ENCODE measurements at places on chromosomes 2 and 18. TPM values are rescaled to one million over a fixed set of nuclear protein-coding genes. Genes with fewer than 3 reads are reported as not detected.

DNA sequence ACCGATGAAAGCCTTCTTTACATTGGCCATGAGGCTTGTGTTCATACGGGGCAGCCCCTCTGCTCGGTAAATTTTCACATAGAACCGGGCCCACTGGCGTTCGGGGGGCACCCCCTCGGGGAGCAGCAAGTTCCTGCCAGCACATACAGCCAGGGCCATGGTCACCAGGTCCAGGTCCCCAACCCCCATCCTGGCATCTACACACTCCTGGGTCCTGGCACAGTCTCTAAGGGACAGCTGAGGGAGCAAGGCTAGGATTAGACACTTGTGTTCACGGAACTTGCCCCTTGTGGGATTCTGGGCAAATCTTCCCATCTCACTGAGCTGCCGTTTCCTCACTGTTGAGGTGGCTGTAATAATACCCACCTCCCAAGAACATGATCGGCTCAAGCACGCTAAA, 5.6 kb upstream of the OTOF start:
- DNase-seq: no peak

DNA sequence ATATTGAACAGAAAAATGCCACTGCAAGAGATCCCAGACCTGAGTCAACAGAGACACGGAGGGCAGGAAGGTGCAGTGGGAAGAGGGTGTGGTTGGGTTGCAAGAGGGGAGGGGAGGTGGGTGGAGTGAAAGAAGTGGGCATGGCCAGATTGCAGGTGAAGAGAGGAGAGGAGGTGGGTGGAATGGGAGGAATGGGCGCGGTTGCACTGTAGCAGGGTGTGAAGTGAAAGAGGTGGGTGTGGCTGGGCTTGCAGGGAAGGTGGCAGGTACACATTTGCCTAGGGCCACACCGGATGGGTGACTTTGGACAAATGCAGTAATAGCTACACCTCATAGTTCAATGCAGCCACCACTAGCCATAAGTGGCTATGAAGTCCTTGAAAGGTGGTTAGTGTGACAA, 71.1 kb downstream of the DOCK10 start:
- no peak for DNase-seq

- no peak for DNase-seq
Observed at GRCh38 chr18:30775629-30776028, 266.9 kb downstream of the DSC3 start.

DNA sequence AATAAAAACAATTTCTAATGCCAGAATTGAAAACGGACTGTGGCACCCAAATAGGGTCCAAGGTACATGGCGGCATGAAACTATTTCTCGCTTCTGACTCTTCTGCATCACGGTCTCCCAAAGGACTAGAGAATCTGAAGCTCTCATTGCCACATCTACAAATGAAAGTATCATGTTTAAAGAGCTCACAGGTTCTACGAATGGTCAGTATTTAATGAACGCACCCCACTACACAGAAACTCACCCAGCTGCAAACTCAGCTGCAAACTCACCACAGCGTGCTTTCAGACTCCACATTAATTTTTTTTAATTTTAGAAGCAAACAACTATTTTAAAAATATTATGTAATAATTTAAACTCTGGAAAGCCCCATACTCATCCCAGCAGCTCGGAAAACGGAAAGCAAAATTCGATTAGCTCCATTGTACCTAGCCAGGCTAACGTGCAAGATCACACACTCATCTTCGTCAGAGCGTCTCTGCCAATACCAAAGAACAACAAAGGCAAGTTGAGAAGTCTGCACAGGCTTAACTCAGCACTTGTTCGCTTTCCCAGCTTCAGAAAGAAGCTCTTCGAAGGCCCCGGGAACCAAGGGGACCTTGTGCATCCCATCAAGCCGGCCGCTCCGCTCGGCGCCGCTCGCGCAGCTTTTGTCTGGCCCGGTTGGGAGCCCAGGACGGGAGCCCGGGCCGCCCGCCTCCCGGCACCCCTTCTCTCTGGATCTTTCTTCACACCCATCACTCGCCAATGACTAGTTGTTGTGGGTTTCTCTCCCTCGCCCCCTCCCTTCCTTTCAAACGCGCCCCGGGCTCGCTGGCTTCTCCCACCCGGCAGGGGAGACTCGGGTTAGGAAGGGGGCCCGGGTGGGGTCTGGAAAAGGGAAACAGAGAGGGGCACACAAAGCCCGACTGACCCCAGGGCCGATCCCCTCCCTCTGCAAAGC, 785 bp downstream of the CLASP1 start:
- no peak for DNase-seq

- DNase-seq: no peak
Observed at GRCh38 chr2:61371027-61371426, 99.9 kb downstream of the USP34 start.

DNA sequence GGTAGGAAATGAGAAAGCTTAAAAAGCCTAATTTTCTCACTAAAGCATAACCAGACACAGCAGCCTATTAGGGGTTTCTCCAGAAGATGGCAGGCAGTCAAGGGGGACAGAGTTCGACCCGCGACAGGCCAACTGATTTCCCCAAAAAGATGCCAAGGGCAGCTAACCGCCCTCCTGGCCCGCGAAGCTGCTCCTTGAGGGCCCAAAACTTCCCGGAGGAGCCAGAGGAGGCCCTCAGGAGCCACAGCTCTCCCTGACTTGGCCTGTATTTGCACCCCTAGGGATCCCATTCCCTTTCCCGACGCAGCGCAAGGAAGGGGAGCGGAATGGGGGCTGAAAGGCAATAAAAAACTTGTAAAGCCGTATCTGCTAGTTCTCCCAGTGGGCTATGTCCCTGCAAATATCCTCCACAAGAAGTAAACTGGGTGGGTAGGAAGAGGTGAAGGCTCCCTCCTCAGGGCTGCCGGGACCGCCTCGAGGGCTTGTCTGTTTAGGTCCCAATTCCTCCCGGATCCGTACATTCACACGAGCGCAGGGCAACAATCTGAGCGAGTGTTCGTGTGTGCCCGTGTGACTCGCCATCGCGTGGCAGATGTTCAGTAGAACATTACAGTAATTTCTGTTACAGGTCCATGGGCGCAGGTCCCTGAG, 756 bp upstream of the NAGK start:
- DNase-seq: peak; percentile 85

DNA sequence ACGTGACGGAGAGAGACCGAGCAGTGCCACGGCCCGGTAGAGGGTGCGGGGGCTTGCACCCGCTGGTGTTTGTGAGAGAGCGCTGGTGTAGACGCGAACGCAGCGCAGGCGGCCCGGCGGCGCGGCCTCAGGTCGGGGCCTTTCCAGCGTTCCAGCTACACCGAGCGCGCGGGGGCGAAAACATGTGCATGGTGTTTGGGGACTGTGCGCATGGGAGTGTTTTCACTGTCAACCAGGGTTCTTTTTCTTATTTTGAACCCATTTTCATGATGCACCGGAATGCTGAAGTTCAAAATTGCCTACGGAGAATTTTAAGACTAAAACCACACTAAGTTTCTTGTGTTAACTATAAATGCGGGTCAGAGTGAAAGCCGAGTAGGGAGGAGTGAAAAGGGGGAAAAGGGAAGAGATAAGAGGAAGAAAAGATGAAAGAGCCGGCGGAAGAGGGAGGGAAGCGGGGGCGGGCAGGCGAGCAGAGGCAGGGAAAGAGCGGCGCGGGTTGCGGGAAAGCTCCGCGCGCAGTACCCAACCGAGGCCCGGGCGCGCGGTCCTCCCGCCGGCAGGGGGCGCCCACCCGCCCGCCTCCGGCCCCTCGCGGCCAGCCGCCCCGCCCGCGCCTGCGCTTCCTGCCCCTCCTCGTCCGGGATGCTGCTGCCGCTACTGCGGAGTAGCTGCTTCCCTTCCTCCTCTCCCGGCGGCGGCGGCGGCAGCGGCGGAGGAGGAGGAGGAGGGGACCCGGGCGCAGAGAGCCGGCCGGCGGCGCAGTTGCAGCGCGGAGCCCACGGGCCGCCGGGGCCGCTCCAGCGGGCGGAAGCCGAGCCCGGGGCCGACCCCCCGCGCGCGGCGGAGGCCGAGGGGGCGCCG, at the start of gene RAB12:
Gene RAB12, plus strand, starts transcription at position 643 of the 864 bp plus-strand sequence. Its CDS starts 3 bp downstream, at position 646.
- DNase-seq: peak; percentile 97

DNA sequence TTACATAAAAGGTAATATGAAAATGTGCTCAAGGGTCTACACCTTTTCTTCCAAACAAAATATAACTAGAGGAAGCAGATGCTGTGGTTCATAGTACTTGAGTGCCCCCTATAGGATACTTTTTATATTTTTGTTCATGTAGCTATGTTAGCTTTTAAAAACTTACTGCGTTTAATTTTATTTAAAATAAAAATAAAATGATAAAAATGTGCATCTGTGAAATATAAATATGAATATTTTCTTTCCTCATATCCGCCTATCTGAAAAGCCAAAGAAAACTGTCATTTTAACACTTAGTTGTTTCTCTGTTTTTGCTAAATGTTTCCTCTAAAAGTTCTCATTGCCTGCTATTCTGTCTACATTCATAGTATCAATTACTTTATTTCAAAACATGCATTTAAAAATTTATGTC, 9.6 kb upstream of the LRP1B start:
- DNase-seq: no peak

GRCh38 chr18:79677221-79677620, 2.4 kb upstream of the CTDP1 start:
- DNase-seq: peak; percentile 55

DNA sequence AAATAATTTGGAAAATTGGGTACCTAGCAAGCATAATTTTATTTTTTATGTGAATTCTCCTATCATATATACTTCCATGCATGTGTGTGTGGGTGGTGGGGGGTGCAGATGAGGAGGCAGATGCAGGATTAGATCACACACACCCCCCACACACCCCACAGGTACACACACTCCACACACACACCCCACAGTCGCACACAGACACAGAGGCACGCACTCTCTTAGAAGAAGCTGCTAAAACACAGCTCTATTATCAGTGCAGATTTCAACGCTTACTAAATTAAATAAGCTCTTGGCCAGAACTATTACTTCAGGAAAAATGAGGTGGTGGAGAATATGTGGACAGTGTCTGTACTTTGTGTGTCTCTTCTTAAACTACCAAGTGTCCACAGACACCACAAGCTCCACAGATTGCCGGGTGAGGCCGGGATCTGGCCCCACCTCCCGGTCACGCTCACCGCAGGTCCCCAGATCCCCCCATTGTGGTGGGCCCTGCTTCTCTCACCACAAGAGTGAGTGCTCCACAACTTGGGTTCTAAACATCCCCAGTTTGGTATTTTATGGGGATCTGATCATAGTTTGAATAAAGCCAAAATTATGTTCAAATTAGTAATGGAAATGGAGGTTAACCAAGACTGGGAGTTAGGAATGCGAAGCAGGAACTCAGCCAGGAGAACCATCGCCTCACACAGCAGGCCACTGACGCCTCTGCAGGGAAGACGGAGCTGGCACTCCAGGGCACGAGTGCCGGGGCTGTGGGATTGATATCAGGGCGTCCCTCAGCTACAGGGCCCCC, 102.1 kb downstream of the PXDN start:
- DNase-seq: peak; percentile 64

- DNase-seq: no peak
Observed at GRCh38 chr2:100013892-100014677, 128.3 kb downstream of the AFF3 start.

GRCh38 chr2:118644190-118644589, 203.3 kb downstream of the EN1 start:
- no peak for DNase-seq

GRCh38 chr2:160292225-160292624, 92.2 kb upstream of the ITGB6 start:
- DNase-seq: no peak

DNA sequence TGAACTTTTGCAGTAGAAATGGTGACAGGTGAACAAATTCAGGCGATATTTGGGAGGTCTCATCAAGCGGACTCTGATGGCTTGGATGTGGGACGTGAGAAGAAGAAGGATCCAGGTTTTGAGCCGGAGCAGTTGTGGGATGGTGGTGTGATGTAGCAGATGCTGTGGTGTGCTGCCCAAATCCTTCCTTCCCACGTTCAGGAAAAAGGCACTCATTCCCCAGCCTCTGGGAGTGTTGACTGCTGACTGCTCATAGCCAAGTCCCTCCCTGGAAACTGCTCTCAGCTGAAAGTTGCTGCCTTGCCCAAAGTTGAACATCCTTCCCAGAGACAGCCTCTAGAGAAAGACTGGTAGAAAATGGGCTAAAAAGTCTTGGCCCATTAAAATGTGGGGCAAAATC, 890.3 kb upstream of the ACVR2A start:
- DNase-seq: no peak

DNA sequence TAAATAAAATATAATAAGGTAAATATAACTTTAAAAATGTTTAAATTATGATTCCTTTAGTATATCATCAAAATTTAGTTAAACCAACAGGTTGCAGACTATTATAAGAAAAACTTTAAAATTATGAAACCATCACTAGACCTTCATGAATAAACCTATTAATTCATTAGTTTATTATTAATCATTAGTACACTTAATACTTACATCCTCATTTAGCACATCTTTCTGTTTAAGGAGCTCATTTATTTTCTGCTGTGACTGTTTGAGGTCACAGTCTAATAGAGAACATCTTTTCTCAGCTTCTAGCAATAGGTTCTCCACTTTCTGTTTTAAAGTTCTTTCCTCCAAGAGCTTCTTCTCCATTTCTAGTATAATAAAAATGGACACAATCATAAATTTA, 52.8 kb downstream of the SLC66A3 start:
- DNase-seq: no peak

ST6GAL2 gene
- 0.45 TPM for total RNA-seq

TNS1 gene
- total RNA-seq: 449 TPM

AKAIN1 gene
- not detected for total RNA-seq

CCL20 gene
- 2.1 TPM for total RNA-seq

TEX44 gene
- total RNA-seq: not detected

C2orf15 gene
- 0.32 TPM for total RNA-seq

FAM110C gene
- 1.4 TPM for total RNA-seq

GNAL gene
- 7.4 TPM for total RNA-seq

Data from mesenteric fat pad (tissue), 1 donor.